ENCODE measurements at places on chromosomes 7 and 10. TPM values are rescaled to one million over a fixed set of nuclear protein-coding genes. Genes with fewer than 3 reads are reported as not detected.

Gene ATP6V0A4
- not detected for total RNA-seq

Gene TRIM50
- not detected for total RNA-seq

Gene CAV1
- 598 TPM for total RNA-seq

Gene MINDY4
- 13.2 TPM for total RNA-seq

Gene SFTPA2
- total RNA-seq: not detected

Gene HOXA3
- 3.5 TPM for total RNA-seq

Gene MYO3A
- not detected for total RNA-seq

Gene SPDYE2B
- total RNA-seq: 0.16 TPM

Gene TLL2
- total RNA-seq: under 0.01 TPM

Gene NYAP1
- total RNA-seq: 0.81 TPM

Gene MET
- 7.5 TPM for total RNA-seq

Gene PTN
- 12.8 TPM for total RNA-seq

Gene CHN2
- 0.81 TPM for total RNA-seq

Gene CDH23
- 0.25 TPM for total RNA-seq

Gene LRIT1
- not detected for total RNA-seq

Gene EGR2
- total RNA-seq: 0.90 TPM

Gene CNPY1
- total RNA-seq: not detected

Gene TRPV6
- not detected for total RNA-seq

Gene GCK
- not detected for total RNA-seq

Gene NKX2-3
- not detected for total RNA-seq

Gene LHFPL3
- not detected for total RNA-seq

Gene WIPF3
- total RNA-seq: not detected

Gene FEZF1
- not detected for total RNA-seq

Gene PODXL
- total RNA-seq: 2.3 TPM

Gene FAM107B
- 4.8 TPM for total RNA-seq

Gene TFEC
- total RNA-seq: 0.36 TPM

Gene PIK3CG
- not detected for total RNA-seq

All from fibroblast of the aortic adventitia (primary cell).